ENCODE measurements at places on chromosomes 1 and 21.

DNA sequence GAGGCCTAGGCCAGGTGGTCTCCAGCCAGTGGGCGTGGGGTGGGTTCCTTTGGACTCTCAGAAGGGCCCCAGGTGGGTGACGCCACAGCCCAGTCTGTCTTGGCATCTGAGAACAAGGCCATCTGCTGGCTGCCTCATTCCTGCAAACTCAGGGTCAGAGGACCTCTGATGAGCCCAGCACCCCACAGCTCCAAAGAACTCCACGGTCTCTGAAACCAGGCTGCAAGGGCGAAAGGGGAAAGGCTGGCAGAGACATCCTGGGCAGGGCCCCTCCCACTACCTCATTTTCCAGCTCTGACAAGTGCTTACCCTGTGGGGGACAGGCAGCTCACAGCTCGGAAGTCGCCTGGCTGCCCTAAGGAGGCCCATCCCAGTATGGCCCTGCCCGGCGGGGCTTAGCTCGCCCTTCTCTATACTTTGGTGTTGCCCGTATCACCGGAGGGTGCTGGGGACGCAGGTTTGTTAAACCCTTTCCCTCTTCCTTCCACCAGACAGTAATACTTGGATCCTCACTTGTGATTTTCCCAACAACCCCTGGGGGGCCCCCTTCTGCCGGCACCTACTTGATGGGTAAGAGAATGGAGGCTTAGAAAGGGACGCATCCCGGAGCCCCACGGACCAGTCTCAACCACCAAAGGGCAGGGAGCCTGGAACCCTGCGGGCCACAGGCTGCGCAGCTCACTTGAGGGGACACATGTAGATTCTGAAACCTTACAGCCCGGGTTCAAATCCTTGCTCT is 10.9 kb upstream of the EDN2 start:
- peak; percentile 49 for DNase-seq

GRCh38 chr1:51663105-51663504 is 46.2 kb downstream of the OSBPL9 start:
- no peak for DNase-seq

- peak; percentile 86 for DNase-seq
Observed at GRCh38 chr21:35226968-35227744, 178.1 kb upstream of the RUNX1 start.

DNA sequence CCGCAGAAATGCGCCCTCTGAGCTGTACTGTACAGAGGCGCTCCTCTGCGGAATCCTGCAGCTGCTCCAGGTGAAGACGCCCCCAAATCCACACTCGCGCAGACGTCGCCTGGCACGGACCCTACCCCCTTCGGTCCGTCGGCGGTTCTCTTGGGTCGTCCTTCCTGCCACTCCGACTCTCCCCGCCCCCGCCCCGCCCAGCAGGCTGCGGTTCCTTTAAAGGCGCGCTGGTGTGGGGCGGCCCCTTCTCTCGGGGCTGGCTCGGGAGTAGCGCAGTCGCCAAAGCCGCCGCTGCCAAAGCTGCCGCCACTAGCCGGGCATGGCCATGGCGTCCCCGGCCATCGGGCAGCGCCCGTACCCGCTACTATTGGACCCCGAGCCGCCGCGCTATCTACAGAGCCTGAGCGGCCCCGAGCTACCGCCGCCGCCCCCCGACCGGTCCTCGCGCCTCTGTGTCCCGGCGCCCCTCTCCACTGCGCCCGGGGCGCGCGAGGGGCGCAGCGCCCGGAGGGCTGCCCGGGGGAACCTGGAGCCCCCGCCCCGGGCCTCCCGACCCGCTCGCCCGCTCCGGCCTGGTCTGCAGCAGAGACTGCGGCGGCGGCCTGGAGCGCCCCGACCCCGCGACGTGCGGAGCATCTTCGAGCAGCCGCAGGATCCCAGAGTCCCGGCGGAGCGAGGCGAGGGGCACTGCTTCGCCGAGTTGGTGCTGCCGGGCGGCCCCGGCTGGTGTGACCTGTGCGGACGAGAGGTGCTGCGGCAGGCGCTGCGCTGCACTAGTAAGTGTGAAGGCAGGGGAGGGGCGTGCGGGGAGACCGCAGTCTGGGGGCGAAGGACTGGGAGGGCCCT is at the start of gene RASSF5:
Gene RASSF5, plus strand, starts transcription at position 248 of the 846 bp plus-strand sequence. Its CDS starts 72 bp downstream, at position 320.
- peak; percentile 49 for DNase-seq

GRCh38 chr1:180158149-180159147 is 3.8 kb downstream of the QSOX1 start:
- DNase-seq: no peak

DNA sequence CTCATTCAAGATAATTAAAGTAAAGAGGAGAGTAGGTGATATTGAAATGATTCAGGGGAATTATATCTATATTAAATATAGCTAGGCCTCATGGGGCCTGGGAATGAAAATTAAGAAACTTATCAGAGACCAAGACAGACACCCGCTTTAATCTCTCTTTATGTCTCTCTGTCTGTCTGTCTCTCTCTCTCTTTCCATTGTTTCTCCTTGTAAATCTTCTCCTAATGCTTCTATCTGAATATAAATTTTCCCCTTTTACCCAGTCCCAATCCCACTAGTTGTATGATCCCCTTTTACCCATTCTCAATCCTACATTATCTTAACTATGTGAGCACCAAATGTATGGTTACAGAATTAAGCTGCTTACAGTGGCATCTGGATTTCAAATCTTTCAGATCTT is 61.2 kb downstream of the RGS5 start:
- DNase-seq: no peak

DNA sequence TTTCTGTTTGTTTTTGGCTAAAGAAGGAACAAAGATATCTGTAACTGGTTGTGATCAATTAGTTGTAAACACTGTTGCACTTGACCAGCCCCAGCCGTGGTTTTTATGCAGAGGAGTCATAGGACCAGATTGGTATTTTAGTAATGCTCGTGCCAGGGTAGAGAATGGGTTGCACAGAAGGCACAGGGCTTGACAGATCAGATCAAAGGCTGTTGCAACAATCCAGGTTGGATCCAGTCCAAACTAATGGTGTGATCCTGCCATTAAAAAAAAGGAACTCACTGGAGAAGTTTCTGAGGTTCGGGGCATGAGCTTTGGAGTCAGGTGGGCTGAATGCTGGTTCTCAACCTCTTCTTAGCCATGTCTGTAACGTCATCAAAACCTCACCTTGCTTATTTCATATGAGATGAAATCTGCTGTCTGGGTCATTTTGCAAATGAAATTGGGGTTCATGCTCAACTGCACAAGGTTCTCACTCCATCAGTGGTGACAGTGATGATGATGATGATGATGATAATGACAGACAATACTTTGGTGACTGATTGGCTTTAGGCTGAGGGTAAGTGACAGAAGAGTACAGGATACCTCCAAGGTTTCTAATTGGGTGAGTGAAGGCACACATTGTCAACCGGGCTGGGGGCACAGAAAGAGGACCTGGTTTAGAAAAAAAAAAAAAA is 43.1 kb downstream of the ZNF281 start:
- peak; percentile 22 for DNase-seq

- no peak for DNase-seq
Observed at GRCh38 chr1:8597455-8597854, 220.0 kb downstream of the RERE start.

GRCh38 chr1:65254320-65255034 is 54.9 kb upstream of the DNAJC6 start:
- DNase-seq: peak; percentile 41

- no peak for DNase-seq
Observed at GRCh38 chr1:159338018-159338417, 35.9 kb downstream of the FCER1A start.

- DNase-seq: no peak
Observed at GRCh38 chr1:101526813-101527212, 290.0 kb downstream of the S1PR1 start.

- peak; percentile 56 for DNase-seq
Observed at GRCh38 chr21:41816583-41817165, 49.8 kb upstream of the RIPK4 start.
